AG08396 (cell line): ENCODE measurements at places on chromosomes 12 and 14.

- DNase-seq = no peak
Observed at GRCh38 chr14:27608377-27608776, 1010.5 kb upstream of the NOVA1 start.

- DNase-seq = no peak
Observed at GRCh38 chr12:119235197-119235751, 56.5 kb downstream of the HSPB8 start.

- no peak for DNase-seq
Observed at GRCh38 chr12:2083008-2083407, 30.2 kb downstream of the CACNA1C start.

DNA sequence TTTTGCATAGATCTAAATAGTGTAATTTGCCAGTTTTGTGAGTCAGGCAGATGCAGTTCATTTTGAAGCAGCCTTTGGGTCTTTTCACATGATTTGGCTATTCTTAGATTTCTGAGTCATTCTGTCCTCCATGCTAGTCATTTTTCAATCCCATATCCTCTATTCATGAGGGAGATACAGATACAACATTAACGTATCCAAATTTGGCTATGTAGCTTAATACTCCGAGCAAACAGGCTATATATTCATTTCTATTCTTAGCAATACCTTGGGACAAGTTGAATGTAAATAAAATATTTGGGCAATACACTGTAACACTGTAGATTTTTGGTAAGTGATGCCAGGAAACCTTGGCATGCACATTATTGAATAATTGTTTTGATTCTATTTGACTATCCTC is 270.7 kb upstream of the PDE3A start:
- peak; percentile 62 for DNase-seq

- DNase-seq = no peak
Observed at GRCh38 chr12:6230321-6231110, 30.3 kb downstream of the CD9 start.

DNA sequence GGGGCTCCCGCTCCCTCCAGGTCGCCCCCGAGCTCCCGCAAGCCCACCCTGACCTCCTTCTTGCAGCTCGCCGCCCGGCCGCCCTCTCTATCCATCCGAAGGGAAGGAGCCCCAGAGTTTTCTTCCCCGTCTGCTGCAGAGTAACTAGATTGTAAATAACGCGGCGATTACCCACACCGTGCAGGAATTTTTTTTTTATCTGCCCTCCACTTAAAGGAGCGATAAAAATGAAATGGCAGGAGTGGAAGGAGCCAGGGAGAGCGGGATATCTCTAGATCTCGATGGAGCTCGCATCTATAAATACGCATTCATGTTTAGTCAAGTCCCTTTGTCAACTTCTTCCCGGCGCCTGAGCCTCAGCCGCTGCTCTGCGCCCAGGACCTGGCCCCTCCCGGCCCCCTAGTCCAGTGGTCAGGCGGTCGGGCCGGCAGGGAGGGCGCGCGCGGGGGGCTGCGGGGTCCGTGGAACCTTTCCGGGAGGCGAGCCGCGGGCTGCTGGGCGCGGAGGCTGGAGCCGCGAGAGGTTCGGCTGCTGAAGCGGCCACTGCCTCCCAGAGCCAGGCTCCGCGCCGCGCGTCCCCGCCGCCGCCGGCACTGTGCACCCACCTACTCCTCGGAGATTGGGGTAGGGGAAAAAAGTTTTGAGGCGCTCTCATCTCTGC is 386.0 kb downstream of the BCAT1 start:
- DNase-seq = peak; percentile 65

DNA sequence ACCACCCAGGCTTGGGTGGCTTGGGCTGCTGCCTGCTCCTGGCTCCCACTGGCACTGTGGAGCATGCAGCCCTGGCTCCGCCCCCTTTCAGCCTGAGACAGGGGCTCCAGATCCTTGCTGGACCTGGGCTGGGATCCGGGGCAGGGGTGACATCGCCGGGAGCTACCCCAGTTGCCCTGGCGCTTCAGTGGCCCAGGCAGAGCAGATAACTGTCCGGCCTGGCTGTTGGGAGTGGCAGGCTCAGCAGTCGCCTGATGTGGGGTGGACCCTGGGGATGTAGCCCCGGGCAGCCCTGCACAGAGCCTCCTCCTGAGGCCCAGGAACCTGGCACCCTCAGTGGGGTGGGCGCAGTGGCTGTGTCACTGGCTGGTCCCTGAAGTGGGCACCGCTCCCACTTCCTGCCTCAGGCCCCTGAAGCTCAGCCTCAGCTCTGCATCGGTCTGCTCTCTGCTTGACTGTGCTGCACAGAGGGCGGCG is 57.9 kb downstream of the FUT8 start:
- no peak for DNase-seq

GRCh38 chr12:117854339-117855012 is 114.3 kb downstream of the KSR2 start:
- DNase-seq = peak; percentile 53

- no peak for DNase-seq
Observed at GRCh38 chr14:94175011-94175745, 1.1 kb downstream of the PPP4R4 start.

DNA sequence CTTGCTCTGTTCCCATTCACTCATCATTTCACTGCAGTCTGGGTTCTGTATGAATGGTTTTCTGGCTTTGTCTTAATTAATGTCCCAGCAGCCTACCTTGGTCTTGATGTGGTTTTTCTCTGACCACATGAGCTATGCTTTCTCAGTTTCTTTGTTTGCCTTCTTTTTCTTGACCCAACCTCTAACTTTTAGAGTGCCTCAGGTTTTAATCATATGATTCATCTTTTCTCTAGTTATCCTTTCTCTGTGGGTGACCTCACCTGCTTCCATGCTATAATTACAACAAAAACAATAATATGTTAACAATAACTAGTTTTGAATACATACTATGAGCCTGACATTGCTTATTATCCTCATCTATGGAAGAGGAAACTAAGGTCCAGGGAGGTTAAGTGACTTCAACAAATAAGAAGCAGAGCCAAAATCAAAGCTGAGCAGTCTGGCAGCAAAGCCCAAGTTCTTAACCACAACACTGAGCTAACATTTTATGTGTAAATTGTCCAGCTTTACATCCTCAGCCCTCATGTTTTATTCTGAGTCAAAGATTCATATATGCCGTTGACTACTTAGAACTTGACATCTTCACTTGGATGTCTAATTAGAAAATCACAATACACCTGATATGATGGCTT is 4.7 kb upstream of the EPYC start:
- DNase-seq = no peak

- no peak for DNase-seq
Observed at GRCh38 chr14:30974628-30975027, 50.8 kb upstream of the AP4S1 start.

DNA sequence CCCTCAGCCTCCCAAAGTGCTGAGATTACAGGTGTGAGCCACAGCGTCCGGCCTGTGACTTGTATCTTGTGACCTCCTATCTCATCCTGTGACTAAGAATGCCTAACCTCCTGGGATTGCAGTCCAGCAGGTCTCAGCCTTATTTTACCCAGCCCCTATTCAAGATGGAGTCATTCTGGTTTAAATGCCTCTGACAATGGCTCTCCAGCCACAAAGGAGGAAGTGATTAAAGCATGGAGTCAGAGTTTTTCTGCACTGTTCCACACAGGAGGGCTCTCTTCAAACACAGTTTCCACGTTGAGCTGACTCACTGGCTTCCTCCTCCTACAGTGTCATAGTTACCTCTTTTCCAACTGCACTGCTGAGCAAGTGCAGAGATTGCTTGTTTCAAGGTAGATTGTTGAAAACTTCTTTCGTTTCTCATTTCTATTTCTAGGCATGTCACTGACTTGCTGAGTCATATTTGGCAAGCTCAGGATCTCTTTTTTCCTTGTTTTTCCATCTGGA is 383.8 kb downstream of the PCNX1 start:
- peak; percentile 40 for DNase-seq

DNA sequence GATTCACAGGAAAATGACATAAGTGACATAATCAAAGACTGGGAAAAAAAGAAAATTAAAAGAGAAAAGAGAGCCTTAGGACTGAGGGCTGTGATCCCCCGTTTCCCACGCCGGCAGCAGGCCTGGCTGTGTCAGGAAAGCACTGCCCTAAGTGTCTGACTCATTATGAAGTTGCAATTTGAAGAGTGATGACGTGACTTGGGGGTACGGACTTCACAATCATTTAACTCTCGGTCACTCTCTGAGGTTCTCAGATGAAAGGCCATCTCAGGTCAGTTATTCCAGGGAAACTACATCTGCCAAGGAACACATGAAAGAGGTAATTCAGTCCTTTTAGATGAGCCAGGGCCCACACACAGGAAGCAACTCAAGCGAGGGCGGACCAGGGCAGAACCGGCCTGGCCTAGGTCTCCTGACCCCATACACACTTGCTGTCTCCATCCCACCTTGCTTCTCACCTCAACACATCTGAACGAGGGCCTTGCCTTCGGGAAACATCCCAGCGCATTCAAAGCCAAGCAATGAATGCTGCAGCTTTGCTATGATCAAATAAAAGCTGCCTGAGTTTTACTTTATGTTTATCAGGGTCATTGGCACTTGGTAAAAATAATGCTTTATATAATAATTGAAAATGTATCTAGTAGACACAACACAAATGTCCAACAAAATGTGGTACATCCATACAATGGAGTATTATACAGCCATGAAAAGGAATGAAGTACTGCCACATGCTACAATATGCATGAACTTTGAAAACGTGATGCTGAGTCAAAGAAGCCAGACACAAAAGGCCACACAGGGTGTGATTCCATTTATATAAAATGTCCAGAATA is 2.7 kb downstream of the SSH1 start:
- peak; percentile 80 for DNase-seq

DNA sequence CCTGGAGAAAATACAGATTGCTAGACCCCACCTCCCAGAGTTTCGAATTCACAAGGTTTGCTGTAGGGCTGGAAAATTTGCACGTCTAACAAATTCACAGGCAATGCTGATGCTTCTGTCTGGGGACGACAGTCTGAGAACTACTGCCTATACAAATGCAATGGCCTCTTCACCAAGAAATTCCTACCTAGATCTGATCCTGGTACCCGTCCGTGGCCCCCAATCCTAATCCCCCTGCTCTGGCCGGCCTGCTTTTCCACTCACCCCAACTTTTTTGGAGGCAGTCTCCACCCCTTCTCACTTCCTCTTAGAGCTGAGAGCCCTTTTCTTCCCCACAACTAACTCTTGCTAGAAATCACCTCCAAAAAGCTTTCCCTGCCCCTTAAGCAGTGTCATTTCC is 3.1 kb upstream of the SSH1 start:
- no peak for DNase-seq

- DNase-seq = no peak
Observed at GRCh38 chr12:110936367-110937103, 16.2 kb upstream of the MYL2 start.

GRCh38 chr12:56079723-56080555 is at the start of gene ERBB3:
Gene ERBB3 (plus strand): TSS chr12:56080165. CDS start chr12:56080301, 136 bp downstream.
- peak; percentile 95 for DNase-seq

- DNase-seq = no peak
Observed at GRCh38 chr12:104694711-104695110, 238.0 kb downstream of the CHST11 start.

GRCh38 chr14:49578141-49578540 is 8.0 kb downstream of the RPS29 start:
- DNase-seq = no peak

- no peak for DNase-seq
Observed at GRCh38 chr12:119448611-119449131, 114.1 kb downstream of the CCDC60 start.

DNA sequence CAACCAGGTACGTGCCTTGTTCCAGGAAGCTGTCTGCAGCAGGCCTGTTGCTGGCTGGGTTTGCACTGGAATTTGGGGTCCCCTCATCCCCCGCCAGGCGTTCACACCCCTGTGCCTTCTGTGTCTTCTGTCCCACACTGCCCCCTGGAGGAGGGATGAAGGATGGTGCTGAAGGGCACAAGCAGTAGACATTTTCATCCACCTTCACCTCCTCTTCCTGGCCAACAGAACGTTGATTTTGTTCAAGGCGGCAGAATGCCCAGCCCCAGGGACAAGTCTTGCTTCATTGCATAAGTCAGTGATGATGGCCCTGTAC is 122.1 kb downstream of the CALM1 start:
- DNase-seq = no peak

- no peak for DNase-seq
Observed at GRCh38 chr12:125773033-125773640, 707.9 kb downstream of the AACS start.

GRCh38 chr14:61077951-61078720 is 97.1 kb downstream of the SLC38A6 start:
- no peak for DNase-seq

GRCh38 chr12:124217508-124218242 is 77.2 kb upstream of the RFLNA start:
- no peak for DNase-seq

GRCh38 chr12:110862329-110862728 is 15.5 kb downstream of the CCDC63 start:
- no peak for DNase-seq

DNA sequence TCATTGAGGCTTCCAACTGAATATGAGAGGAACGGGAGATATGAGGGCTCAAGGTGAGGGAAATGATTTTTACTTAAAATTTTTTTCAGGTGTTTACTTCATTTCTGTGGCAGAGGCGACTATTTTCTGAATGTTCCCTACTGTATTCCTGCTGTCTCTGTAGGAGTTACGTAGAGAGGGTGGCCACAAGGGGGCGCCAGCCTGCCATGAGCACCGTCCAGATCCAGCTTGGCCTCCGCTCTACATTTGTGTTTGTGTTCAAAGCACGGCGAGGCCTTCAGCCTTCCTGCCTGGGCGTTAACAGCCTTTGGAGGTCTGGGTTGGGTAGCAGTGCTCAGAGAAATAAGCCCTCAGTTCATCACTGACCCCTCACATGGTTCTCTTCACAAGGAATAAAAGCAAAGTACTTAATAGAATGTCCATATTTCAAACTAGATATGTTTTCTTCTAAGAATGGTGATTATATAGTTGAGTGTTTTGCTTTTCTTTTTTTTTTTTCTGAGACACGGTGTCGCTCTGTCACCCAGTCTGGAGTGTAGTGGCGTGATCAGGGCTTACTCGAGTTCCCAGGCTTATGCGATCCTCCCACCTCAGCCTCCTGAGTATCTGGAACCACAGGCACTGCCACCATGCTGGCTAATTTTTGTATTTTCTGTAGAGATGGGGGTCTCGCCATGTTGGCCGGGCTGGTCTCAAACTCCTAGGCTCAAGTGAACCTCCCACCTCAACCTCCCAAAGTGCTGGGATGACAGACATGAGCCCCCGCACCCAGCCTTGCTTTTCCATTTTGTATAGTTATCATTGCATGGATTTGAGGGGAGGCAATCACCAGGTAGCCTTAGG is 22.3 kb downstream of the CKB start:
- DNase-seq = peak; percentile 78

- DNase-seq = peak; percentile 14
Observed at GRCh38 chr14:58297412-58297761, 968 bp upstream of the ARID4A start.

GRCh38 chr14:56995010-56995409 is 184.7 kb upstream of the OTX2 start:
- DNase-seq = no peak

- no peak for DNase-seq
Observed at GRCh38 chr14:36690311-36691040, 28.8 kb downstream of the PAX9 start.

DNA sequence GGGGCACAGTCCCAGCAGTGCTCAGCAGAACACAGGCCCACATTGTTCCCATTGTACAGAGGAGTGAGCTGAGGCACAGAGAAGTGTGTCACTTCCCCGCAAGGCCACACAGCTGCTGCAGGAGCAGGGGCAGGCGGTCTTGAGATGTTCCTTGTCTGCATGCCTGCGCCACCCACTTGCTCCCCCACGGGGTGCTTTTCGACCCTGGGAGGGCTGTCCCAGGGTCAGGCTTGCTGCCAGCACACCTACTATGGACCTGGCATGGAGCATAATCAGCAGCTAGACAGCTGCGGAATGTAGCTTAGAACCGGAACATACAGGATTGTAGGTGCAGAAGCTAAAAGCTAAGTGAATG is 7.8 kb upstream of the EP400 start:
- DNase-seq = no peak
